ENCODE measurements at places on chromosomes 6 and 20.
A peak's percentile ranks its signal among the peaks of the same experiment; 100 is the strongest.

DNA sequence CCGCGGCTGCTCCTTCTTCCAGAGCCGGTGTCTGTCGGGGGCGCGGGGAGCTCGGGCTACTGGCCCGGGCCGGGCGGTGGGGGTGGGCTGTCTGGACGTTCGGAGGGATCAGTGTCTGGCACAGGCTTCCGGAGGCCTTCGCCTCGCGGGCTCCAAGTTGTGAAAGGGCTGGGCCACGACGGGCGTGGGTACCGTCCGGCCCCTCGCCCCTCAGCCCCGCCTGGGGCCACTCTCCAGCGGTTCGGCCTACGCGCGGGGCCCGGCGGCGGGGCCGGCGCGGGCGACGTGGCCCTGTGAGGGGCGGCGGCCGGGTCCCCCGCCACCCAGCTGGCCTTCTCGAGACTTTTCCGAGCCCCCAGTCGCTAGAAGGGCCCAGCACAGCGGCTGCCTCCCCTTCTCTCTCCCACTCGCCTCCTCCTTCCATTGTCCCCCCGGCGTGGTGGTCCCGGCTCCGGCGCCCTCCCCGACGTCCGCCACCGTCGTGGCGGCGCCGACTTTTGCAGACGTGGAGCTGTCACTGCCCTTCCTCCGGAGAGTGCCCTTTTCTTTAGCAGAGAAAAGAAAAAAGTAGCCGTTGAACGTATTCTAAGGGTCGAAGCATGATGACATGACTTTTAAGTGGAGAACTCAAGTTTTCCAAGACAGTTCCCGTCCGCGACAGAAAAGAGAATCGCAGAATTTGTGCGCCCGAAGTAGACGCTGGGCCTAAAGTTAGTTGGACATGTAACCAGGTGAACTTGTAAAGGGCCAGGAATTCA is 571 bp downstream of the ITCH start:
- DNase-seq = peak; percentile 18

- DNase-seq = no peak
Observed at GRCh38 chr20:20373091-20373571, 5.2 kb downstream of the INSM1 start.

GRCh38 chr6:69555088-69555638 is 241.6 kb downstream of the LMBRD1 start:
- DNase-seq = no peak

DNA sequence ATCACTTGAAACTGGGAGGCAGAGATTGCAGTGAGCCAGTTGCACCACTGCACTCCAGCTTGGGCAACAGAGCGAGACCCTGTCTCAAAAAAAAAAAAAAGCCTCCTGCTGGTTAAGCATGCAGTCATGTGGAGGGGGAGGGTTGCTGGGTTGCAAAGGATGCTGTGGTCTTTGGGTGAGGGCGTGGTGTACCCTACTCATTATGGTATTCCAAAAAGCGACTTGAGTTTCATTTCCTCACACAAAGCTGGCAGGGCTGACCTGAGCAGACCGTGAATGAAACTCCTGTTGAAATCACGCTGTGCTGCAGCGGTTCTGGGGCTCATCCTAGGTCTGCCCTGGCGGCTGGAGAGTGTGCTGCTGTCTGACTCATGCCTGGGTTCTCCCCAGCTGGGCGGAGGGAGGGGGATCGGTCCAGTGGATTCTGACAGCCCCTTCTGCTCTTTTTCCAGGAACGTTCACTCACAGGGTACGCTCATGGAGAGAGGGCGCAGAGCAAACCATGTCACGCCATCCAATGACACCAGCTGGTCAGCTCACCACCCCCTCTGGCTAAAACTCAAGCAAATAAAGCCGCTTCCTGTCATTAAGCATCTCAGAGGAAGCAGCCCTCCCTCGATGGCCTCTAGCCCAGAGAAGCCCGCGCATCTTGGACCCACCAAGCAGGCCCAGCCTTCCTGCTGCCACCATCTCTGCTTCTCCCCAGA is 166.2 kb downstream of the SCML4 start:
- DNase-seq = peak; percentile 36

DNA sequence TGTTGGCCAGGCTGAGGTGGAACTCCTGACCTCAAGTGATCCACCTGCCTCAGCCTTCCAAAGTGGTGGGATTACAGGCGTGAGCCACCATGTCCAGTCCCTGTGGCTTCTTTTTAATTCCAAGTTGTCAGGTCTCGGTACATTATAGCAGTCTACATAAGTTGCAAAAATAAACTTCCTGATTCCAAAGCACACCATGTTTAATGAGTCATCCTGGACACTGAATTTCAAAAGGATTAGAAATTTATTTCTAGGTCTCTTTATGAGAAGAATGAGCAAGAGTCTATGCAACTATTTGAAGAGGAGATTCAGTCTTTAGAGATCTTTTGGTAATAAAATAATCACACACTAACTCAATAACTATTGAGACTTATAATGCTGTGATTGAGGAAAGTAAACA is 63.9 kb upstream of the MCHR2 start:
- DNase-seq = no peak

- no peak for DNase-seq
Observed at GRCh38 chr6:4130357-4130987, 4.9 kb downstream of the ECI2 start.

GRCh38 chr20:37411408-37412219 is 65.7 kb downstream of the SRC start:
- DNase-seq = no peak

GRCh38 chr6:35417979-35418661 is 34.0 kb upstream of the FANCE start:
- DNase-seq = no peak

DNA sequence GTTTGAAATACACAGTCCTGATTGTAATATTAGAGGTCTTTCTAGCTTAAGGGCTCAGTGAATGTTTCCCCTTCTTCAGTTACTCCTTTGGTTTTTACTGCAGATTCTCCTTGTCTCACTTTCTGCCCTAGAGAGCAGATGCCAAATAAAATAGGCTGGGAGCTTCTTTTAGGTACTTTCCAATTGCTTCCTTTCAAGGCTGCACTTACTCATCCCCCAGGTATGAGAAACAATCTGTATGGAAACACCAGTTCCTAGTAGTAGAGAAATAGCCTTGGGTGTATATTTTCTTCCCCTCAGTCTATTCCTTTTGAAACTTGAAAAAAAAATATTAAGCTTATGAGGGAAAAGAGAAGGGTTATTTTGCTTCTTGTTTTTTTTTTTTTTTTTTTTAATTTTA is 139.7 kb downstream of the PAK5 start:
- no peak for DNase-seq

DNA sequence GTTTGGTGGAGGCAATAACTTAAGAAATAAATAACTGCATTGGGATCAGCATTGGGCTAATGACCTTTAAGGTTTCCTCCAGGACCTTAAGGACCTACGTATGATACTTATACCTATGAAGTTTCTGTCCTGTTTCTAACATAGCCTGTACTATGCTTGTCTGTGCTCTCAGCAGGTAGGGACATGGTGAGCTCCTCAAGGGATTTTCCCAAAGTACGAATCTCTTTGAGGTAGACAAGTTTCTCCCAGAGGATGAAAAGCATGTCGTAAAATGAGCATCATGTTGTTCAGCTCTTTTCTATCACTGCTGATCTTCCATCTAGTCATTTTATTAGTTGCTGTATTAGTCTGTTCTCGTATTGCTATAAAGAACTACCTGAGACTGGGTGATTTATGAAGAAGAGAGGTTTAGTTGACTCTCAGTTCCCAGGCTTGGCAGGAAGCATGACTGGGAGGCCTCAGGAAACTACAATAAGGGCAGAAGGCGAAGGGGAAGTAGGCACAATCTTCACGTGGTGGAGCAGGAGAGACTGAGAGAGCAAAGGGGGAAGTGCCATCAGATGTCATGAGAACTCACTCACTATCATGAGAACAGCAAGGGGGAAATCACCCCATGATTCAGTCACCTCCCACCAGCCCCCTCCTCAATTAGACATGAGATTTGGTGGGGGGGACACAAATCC is 77.8 kb upstream of the TGM3 start:
- DNase-seq = peak; percentile 33

- no peak for DNase-seq
Observed at GRCh38 chr6:34513646-34514045, 42.5 kb downstream of the SPDEF start.

DNA sequence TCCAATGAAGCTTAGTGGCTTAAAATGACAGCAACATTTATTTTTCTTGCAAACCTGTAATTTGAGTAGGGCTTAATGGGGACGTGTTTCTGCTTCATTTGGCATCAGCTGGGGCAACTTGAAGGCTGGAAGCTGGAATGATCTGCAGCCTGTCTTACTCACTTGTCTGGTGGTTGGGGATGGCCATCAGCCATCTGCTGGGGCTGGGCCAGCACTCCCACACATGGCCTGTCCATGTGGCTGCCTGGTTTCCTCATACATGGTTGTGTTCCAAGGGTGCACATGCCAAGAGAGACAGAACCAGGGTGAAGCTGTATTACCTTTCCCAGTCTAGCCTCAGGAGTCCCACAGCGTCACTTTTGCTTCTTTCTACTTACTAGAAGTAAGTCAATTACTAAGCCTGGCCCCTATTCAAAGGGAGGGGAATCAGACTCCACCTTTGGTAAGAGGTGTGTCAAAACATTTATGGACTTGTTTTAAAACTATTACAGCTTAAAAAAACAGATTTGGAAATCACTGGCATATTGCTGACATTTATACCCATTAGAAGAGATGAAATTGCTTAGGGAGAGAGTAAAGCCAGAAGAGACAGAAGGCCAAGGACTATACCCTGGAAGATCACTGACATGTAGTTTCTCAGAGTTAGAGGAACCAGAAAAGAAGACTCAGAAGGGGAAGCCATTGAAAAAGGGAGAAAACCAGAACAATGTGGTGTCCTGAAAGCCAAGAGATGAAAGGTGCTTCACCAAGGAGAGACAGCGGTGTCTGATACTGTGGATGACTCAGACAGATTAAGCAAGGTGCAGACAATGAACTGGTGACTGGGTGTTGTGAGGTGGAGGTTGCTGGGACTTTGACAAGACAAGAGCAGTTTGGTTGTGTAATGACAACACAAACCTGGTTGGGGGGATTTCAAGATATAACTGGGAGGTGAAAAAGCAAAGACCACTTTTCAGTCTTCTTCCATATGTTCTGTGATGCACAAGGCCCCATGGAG is 345.2 kb downstream of the GJA1 start:
- no peak for DNase-seq

DNA sequence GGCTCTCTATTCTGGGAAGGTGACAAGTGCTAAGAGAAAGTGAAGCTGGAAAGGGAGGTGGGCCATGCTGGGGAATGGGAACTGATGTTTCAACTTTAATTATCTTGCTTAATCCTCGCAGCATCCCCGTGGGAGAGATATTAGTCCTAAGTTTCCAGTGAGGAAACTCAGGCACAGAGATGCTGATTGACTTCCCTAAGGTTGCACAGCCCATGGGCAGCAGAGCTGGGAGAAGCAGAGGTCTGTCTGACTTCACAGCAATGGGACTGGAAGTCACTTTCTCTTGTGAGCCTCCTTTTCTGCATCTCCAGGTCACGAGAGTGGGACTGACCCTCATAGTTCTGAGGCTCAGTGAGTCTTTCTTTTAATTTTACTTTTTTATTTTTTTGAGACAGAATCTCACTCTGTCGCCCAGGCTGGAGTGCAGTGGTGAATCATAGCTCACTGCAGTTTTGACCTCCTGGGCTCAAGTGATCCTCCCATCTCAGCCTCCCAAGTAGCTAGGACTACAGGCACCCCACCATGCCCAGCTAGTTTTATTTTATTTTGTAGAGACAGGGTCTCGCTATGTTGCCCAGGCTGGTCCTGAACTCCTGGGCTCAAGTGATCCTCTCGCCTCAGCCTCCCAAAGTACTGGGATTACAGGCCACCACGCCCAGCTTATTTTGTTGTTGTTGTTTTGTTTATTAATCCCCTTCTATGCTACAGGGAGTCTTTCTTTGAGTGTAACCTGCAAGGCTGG is 2.6 kb downstream of the RAB44 start:
- no peak for DNase-seq

DNA sequence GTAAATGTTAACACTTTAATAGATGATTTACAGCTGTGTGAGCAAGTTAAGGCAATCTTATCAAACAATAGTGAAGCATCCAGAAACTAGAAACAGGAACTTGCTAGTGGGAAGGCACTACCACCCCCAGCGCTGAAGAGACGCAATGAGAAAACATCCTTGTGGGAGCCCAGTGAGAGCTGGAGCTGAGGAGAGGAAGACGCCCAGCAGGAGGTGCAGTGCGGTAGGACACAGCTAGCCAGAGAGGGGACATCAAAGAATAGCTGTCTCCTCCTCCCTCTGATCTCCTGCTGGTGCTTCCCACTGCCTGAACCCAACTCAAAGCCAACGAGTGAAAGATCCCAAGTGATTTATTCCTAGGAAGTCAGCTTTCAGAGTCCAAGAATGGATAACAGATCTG is 140.3 kb downstream of the COL12A1 start:
- DNase-seq = no peak

GRCh38 chr20:25056690-25057233 is 1.2 kb downstream of the ACSS1 start:
- DNase-seq = no peak

DNA sequence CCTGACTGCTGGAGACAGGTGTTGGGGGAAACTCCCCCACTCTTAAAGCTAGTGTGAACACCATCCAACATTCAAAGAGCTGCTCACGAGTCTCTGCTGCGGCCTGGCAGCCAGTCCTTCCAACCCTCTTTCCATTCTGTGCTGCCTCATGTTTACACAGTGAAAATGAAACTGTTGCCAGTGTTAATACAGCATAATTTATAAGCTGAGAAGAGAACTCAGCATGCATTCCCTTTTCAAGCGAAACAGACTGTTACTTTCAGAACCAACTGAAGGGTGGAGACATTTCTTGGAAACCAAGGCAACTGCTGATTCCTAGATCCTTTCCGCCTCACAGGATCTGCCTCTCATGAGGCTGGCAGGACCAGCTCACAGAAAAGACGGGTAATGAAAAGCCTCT is 533.8 kb upstream of the ID4 start:
- no peak for DNase-seq

- no peak for DNase-seq
Observed at GRCh38 chr6:90216072-90216977, 80.3 kb downstream of the BACH2 start.

DNA sequence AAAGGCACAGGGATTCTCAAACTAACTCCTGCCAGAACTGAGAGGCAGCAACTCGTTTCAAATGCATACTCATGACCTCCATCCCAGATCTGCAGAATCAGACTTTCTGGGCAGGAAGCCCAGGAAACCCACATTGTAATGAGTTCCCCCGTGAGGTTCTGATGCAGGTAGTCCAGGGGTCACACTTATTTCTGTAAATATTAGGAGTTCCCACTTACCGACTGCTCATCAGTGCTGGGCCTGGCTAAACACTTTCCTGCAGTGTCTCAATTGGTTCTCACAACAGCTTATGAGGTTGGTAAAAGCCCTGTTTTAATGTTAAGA is 11.6 kb downstream of the DUSP15 start:
- DNase-seq = no peak

- no peak for DNase-seq
Observed at GRCh38 chr20:45796337-45797065, 4.7 kb downstream of the DNTTIP1 start.

- DNase-seq = no peak
Observed at GRCh38 chr6:41747256-41748101, at the start of gene PGC. Gene PGC (minus strand): TSS chr6:41747397. CDS start chr6:41747334, 63 bp downstream.

- no peak for DNase-seq
Observed at GRCh38 chr6:64090352-64090751, 454.8 kb downstream of the PHF3 start.

GRCh38 chr6:88705601-88706000 is 257.8 kb downstream of the RNGTT start:
- no peak for DNase-seq

All from activated naive CD4-positive, alpha-beta T cell treated with anti-CD3 and anti-CD28 coated beads, Interleukin-2, amount 50 U/mL, for 16 hours (primary cell).